ENCODE measurements at places on chromosomes 2 and 18.

GRCh38 chr18:72555968-72556367 is 11.8 kb upstream of the CBLN2 start:
- DNase-seq: no peak

GRCh38 chr2:216015722-216016464 is 2.5 kb upstream of the MREG start:
- peak; percentile 31 for DNase-seq

DNA sequence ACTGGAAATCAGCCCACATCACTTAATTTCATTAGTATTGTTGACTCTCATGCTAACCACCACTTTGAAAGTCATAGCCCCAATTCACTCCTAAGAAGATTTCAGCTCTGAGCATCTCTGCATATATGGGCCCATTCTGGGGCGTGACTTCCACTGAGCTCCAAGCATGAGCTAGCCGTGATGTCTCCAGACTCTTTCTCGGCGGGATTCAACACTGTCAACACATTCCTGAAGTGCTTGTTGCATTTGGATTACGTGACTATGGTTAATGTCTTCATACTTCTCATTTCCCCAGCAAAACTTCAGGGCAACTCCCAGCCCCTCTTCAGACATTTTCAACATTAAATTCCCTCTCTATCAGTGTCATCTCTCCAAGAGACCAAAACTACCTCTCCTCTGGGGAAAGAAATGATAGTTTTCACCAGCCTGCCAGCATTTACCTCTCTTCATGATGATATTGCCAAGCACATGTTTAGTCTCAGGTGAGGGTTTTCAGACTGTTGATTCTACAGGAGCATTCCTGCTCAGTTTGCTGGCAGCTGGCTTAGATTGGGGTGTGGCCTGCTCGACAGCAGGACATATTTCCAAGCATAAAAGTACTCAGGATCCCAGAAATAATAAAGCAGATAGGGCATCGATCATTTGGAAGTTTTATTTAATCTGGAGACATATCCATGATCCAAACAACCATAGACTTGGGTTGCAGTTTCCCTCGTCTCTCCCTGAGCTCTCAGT is 81.7 kb downstream of the FEZ2 start:
- no peak for DNase-seq

- peak; percentile 29 for DNase-seq
These were observed 96.6 kb upstream of the NOSTRIN start for GRCh38 chr2:168705534-168706470.

- DNase-seq: no peak
These were observed 3.3 kb upstream of the YWHAQ start for GRCh38 chr2:9634133-9634532.

DNA sequence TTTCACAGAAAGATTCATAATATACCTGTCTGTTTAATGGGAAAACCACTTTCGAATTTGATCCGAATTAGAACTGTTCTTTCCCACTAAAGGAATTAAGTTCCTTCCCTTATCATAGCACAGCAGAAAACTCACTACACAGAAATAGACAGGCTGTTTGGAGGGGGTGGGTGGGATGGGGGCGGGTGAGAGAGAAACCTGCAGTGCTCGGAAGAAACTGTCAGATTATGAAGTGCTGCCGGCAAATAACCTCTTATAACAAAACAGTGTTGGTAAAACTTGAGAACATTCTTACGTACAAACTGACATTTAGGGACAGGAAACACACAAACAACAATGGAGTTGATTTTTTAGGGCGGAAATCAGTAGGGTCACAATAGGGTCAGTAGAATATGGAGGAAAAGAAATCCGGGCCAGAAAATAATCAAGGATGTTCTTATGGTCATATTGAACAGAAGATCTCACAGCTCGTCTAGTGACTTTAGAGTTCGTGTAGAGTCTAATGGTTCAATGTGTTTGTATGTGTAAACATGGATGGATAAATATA is 756.0 kb upstream of the LRATD1 start:
- DNase-seq: no peak

- no peak for DNase-seq
These were observed 175.2 kb upstream of the SALL3 start for GRCh38 chr18:78804206-78805030.

DNA sequence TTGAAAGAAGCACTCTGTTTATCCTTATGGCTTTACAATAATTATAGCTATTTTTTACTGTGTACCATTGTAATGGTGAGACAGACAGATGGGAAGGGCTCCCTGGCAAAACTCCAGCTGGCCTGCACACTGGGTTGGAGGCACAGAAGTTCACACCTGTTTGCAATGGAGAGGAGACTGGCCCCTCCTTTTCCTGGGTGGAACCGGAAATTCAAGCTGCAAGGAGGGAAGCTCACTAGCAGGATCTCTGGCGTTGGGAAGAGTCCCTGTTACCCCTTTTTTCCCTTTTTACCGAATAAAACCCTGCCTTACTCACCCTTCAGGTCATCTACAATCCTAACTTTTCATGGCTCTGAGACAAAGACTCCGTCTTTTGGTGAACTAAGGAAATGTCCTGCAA is 100.3 kb upstream of the TFPI start:
- DNase-seq: no peak

DNA sequence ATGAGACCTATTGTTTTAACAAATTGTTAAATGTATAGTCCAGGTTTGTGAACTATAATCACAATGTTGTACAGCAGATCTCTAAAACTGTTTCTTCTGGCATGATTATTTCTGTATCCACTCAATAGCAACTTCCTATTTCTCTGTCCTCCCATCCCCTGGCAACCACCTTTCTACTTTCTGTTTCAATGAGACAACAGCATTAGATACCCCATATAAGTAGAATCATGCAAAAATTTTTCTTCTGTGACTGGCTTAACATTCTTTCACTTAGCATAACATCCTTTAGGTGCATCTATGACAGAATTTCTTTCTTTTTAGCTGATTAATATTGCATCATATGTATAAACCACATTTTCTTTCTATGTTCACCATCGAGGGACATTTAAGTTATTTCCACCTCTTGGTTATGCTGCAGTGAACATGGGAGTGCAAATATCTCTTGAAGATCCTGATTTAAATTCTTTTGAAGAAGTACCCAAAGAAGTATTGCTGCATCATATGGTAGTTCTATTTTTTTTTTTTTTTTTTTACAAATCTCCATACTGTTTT is 713.5 kb downstream of the LRP1B start:
- no peak for DNase-seq

- no peak for DNase-seq
These were observed 14.9 kb downstream of the SALL3 start for GRCh38 chr18:78994531-78994930.

DNA sequence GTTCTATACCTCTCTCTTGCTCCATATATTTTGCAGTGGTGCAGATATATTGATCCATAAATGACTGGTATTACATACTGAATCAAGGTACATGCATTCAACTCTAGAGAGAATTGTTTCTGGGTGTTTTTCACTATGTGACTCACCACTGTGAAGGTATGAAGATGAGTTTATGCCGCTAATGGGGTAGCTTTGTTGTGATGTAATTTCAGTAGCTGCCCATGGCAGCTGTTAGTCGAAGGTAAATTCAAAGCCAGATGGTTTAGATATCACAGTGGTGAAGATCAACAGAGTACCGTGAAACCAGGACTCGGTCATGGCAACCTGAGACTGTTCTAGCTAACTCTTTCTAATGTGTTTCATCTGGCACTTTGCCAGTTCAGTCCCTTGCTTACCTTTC is 50.4 kb downstream of the PKP4 start:
- no peak for DNase-seq

- DNase-seq: no peak
These were observed 59.2 kb upstream of the KLF7 start for GRCh38 chr2:207224791-207225482.

DNA sequence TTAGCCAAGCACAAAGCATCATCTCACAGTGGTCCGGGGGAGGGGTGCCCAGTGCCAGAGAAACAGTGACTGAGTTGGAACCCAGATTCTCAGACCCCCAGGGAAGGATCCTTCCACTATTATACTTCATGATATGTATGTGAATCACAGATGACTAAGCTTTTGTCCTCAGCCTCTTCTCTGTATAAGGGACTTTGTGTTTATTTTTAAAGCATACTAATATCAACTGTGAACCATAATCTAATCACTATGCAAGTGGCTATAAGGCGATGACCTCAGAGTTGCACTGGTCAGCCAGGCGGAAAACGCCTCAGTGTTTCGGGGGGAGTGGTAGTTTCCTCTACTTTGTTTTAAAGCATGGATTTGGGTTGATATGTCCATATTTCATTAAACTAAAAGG is 160.4 kb upstream of the TMEM200C start:
- DNase-seq: no peak

GRCh38 chr2:133270550-133270949 is 297.7 kb downstream of the NCKAP5 start:
- no peak for DNase-seq

DNA sequence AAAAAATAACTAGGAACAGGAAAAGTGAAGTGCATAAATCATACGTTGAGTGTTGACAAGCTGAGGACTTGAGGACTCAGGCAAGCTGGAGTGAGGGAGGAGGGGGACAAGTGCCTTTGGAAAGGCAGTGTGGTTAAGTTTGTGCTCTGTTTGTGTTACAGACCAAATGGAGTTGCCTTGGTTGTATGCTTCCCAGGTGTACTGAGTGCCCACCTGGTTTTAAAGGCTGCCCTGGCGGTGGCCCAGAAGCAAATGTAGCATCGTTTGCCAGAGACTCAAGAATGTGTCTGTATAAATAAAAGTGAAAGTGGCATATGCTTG is 240.9 kb downstream of the PRKCE start:
- DNase-seq: no peak

GRCh38 chr2:23291239-23291638 is 93.7 kb upstream of the KLHL29 start:
- no peak for DNase-seq

GRCh38 chr2:177711483-177712265 is 319.1 kb downstream of the AGPS start:
- no peak for DNase-seq

- DNase-seq: no peak
These were observed 45.1 kb downstream of the FARSB start for GRCh38 chr2:222610746-222611145.

- DNase-seq: no peak
These were observed 525 bp upstream of the MAL start for GRCh38 chr2:95024960-95025405.

DNA sequence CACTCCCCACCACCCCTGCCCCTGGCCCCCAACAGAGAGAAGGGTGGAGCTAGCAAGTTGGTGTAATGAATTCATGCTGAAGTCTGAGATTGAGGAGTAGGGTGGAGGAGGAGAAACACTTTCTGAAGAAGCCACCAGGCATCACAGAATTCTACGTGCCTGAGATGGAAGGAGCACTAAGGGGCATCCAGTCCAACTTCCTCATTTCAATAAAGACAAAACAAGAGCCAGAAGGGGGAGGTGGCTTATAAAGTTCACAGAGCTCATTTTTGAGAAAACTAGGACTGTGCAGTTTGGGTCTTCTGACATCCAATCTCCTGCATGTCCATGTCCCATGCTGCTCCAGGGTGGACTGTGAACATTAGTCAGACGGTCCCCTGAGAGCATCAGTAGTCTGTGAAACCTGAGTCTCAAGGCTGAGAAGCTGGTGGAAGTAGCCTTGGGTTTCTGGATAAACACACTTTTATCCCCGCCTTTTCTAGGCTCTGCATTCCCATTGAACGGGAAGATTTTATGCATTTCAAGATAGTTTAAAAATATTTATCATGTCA is 77.7 kb downstream of the TRIM43 start:
- no peak for DNase-seq

GRCh38 chr2:96771796-96772618 is 11.3 kb downstream of the CNNM4 start:
- no peak for DNase-seq

DNA sequence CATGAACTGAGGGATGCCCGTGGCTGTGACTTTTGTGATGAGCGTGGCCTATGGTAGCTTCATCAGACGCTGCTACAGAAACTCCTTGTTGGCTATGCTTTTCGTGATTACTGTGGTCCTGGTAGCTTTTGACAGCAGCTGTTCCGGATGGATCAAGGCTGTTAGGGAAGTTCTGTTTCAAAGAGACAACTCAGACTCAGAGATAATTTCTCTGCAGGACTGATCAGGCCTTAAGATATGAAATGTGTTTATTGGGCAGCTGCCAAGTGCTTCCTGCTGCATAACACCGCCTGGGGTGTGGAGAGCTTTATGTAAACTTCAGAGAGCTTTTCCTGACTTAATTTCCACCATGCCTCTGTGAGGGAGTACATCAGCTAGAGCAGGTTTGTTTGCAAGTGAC is 243.8 kb downstream of the TSN start:
- no peak for DNase-seq

DNA sequence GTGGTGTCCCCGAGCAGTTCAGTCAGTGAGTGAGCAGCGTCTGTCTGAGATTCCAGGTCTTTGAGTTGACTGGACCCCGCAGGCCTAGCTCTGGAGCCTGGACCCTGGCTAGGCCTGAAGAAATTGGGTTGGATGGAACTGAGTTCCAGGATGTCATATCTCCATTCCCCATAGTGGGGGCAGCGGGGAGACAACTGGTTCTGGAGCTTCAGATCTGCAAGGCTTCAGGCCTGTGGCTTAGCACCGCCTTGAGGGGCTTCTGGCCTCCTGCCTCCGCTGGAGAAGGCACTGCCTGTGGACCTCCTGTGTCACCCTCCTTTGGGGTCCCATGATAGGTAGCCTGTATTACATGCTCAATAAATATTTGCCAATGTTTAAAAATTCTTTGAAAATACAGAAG is 288.4 kb upstream of the ID2 start:
- DNase-seq: no peak

DNA sequence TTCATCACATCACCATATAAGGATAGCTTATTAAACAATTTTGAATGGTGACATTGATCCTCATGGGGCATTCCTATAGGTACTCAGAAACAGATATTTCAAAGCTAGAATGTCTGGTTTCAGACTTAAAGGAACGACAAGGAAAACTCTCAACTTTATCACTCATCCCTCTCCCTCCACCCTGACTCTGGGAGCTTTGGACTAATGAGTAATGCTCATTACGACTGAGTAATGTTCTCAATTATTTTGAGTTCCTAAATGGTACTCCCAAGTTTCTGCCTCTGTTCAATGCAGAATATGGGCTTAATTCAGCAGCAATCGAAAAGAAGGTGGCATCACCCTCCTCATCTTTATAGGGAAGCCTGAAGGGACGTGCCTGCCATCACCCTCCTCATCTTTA is 43.4 kb downstream of the RFX8 start:
- no peak for DNase-seq

DNA sequence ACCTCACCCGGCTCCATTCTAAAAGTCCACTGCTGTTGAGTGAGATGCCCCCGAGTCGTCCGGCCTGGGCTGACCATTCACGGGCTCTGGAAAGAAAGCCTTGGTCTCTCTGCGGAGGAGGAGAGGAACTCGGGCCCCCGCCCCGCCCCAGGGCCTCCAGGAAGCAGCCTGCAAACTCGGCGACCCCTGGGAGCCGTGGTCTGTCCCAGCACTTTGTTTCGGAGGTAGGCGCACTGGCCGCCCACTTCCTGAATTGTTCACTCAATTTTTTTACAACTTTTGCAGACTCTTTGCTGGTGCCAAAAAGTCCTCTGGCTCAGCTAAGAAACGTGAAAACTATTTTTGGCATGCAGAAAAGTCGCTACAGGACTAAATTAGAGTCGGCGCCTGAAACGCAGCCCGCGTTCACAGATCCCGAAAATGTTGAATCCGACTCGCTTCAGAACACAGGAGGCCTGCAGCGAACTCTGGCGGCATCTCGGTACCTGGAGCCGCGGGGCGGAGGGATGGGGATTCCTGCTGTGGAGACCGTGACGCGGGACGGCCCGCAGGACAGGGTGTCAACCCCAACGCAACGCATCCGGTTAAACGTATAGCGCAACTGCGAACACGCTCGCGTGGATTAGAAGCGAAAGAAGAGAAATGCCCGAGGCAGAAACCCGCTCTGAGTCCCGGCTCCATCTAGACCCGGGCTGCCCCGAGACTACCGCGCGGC is 1.5 kb downstream of the PXDN start:
- DNase-seq: no peak

- no peak for DNase-seq
These were observed 251.4 kb upstream of the ZEB2 start for GRCh38 chr2:144771348-144771747.
